H9 (cell line): ENCODE measurements at places on chromosomes 5 and 9. TPM values are rescaled to one million over a fixed set of nuclear protein-coding genes. Genes with fewer than 3 reads are reported as not detected.

KLHL3 gene
- 11.8 and 12.8 TPM in 2 replicates for total RNA-seq

SOX30 gene
- 0.13 TPM in 1 of 2 replicates, not detected in the other for total RNA-seq

DMRT2 gene
- total RNA-seq, result not detected in 2 replicates

GPR21 gene
- 0.87 and 1.0 TPM in 2 replicates for total RNA-seq

NUTM2F gene
- 0.15 TPM in 1 of 2 replicates, not detected in the other for total RNA-seq

TMEM215 gene
- 0.28 and 0.33 TPM in 2 replicates for total RNA-seq

HINT2 gene
- 30.9 and 35.9 TPM in 2 replicates for total RNA-seq

UQCRQ gene
- total RNA-seq, result 293 and 306 TPM in 2 replicates
